Renal cortical epithelial cell (primary cell): ENCODE measurements at places on chromosomes 2 and 18. TPM values are rescaled to one million over a fixed set of nuclear protein-coding genes. Genes with fewer than 3 reads are reported as not detected.

The ALK gene
- not detected in 2 replicates for total RNA-seq

The ICOS gene
- total RNA-seq = not detected in 2 replicates

The CASP8 gene
- total RNA-seq = 48.3 and 51.8 TPM in 2 replicates

The PPP1R1C gene
- 1.9 and 3.5 TPM in 2 replicates for total RNA-seq

The ARL5A gene
- 85.4 and 97.2 TPM in 2 replicates for total RNA-seq

The ECEL1 gene
- 0.65 TPM in 1 of 2 replicates, not detected in the other for total RNA-seq

The KCNS3 gene
- total RNA-seq = 45.1 and 70.9 TPM in 2 replicates

The POMC gene
- total RNA-seq = 0.20 TPM in 1 of 2 replicates, not detected in the other

The NETO1 gene
- total RNA-seq = 0.89 and 4.9 TPM in 2 replicates

The TRIM43 gene
- total RNA-seq = 0.05 TPM in 1 of 2 replicates, not detected in the other
